ENCODE measurements at places on chromosomes 1 and 21.

- no peak for DNase-seq
These were observed 28.9 kb downstream of the VANGL1 start for GRCh38 chr1:115670476-115671175.

- no peak for DNase-seq
These were observed 61.1 kb upstream of the PDE9A start for GRCh38 chr21:42592156-42592820.

DNA sequence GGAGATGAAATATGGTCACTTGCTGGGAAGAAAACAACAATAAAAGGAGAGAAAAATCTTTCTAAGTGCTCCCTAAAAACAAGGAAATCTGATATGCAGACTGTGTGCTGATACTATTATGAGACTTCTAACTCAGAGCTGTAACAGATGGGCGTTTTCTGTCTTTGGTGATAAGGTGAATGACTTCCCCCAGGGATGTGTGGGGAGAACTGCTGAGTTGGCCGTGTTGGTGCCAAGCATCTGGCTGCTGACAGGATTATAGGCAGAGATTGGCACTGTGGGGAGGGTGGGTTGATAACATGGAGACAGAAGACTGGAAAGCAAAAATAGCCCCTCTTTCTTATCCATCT is 438.5 kb upstream of the PLXNA2 start:
- DNase-seq, result no peak

DNA sequence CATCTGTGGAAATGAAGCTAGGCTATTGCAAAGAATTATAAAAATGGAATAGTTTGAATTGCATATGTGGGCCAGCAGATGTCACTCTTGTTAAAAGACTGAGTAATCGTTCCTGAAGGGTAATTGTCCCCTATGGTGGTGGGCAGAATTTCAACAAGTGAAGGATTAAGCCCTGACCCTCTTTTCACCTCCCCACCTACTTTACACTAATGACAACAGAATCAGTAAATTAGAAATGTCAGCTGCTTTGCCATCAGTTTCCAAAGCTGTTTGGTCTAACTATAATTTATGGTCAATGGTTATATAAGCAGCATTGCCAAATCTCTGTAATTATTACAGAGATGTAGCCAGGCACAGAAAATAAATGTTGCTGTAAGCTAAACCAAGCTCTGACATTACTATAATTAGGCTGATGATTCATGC is 898.6 kb downstream of the AMY1C start:
- no peak for DNase-seq

GRCh38 chr1:23720256-23720995 is 22.8 kb upstream of the ELOA start:
- DNase-seq, result no peak

GRCh38 chr1:53315456-53316423 is 12.1 kb downstream of the LRP8 start:
- no peak for DNase-seq

DNA sequence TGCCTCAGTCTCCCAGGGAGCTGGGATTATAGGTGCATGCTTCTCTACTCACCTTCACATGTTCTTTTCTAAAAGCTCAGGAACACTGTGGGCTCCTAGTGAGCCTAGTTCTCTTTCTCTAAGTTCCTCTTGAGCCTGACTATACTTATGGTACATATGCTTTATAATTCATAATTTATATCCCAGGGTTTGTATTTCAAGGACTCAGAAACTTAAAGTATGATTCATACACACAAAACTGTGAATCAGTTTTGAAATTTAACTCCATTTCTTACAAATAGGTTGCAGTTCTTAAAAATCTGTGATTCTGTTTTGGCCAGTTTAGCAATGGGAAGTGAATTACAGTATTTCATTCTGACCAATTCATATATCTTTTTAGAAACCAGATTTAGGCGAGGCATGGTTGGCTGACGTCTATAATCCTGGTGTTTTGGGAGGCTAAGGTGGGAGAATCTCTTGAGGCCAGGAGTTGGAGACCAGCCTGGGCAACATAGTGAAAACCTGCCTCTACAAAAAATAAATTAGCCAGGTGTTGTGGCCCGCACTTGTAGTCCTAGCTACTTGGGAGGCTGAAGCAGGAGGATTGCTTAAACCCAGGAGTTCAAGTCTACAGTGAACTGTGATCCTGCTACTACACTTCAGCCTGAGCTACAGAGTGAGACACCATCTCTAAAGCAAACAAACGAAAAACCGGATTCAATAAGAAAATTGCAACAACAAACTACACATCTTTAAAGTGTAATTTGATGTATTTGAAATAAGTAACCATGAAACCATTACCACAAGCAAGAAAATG is 15.6 kb downstream of the RASAL2 start:
- DNase-seq, result no peak

DNA sequence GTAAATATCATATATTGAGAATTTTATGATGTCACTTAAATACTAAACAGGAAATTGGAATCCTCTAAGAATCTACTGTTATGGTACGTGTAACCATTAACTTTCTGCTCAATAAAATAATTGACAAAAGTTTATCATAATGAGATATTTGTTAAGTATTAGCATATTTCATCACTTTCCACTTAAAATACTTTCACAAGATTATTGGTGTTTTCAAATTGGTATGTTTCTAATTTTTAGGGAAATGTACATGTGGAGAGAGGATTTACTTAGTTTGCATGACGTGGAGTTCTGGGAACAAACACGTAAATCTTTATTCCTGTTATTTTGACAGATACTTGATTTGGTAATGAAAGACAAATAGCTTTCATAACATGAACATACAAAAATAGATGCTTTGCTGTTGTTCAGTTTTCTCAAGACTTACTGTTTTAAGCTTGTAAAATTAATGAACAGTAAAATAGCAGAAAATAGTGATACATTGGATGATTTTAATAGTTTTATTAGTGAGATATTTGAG is 1.6 kb downstream of the SRSF11 start:
- DNase-seq, result no peak

DNA sequence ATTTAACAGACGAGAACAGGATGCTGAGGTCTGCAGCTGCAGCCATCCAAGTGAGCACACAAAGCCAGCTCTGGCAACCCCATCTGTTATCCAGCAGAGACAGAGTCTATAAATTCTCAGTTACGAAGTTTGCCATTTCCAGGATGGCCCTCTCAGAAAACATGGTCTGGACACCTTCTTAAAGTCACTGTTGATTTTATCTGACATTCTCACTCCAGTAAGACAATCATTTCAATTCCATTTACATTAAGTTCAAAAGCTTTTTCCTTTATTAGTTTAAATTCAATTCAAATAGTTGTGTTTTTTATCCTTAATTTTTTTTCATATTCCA is 125.5 kb downstream of the DMRTB1 start:
- no peak for DNase-seq

DNA sequence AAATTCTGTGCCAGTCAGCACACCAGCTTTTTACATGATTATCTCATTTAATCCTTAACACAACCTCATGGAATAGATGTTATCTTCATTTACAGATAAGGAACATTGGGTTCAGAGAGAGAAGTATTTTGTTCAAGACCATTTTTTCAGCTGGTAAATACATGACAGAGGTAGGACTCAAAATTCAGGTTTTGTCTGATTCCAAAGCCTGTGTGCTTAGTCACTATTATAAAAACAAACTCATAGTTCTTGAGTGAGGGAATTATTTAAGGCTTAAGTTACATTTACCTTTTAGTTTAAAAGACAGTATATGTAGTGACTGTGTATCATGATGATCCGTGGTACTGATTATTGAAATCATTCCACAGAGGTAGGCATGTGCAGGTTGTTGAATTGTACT is 125.2 kb downstream of the MAGI3 start:
- DNase-seq, result no peak

DNA sequence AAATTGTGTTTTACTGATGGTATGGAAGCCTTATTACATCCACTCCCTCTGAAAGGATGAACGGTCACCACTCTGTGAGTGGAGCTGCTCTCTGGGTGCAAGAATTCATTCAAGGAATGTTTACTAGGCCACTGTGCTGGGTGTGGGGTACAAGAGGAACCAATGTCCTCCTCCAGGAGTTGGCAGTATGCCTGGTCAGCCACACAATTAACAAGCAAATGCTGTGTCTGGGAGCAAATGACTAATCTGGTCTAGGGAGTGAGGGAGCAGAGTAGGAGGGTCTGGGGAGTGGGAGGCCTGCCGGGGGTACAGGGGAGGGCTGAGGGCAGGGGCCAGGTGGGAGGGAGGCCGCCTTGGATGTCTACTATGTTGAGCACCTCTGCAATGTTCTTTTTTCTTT is 27.2 kb upstream of the TDRD10 start:
- no peak for DNase-seq

- no peak for DNase-seq
These were observed 13.6 kb upstream of the SPEN start for GRCh38 chr1:15833842-15834405.

- no peak for DNase-seq
These were observed 548 bp upstream of the MFSD2A start for GRCh38 chr1:39954324-39954869.

GRCh38 chr1:202230939-202231645 is 37.5 kb downstream of the LGR6 start:
- DNase-seq, result no peak

DNA sequence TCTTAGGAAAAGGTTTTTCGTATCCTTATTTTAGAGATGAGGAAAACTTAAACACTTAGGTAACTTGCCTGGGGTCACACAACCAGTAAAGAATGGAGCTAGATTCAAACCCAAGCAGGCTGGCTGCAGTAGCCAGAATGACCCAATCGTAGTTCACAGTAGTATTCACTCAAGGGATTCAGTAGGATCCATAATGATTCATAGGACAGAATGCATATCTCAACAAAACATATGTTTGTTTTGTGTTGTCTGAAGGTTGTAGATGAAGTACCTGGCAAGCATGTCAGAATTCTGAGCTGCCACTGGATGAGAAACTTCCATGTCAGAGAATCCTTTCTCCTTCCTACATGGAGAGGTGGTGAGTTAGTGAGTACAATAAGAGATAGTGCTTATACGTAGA is 155.5 kb downstream of the C1orf21 start:
- DNase-seq, result no peak

- no peak for DNase-seq
These were observed 324.4 kb downstream of the MATN1 start for GRCh38 chr1:30399026-30399425.

GRCh38 chr1:37305841-37306240 is 168.5 kb upstream of the ZC3H12A start:
- no peak for DNase-seq

- DNase-seq, result no peak
These were observed 386.5 kb upstream of the BRINP3 start for GRCh38 chr1:190864013-190864641.

- DNase-seq, result no peak
These were observed 748 bp downstream of the PPP1R15B start for GRCh38 chr1:204410688-204411450.

GRCh38 chr1:25810341-25811299 is 9.1 kb upstream of the MTFR1L start:
- peak; percentile 58 for DNase-seq

- DNase-seq, result no peak
These were observed 45.8 kb upstream of the RCC2 start for GRCh38 chr1:17485281-17485680.

DNA sequence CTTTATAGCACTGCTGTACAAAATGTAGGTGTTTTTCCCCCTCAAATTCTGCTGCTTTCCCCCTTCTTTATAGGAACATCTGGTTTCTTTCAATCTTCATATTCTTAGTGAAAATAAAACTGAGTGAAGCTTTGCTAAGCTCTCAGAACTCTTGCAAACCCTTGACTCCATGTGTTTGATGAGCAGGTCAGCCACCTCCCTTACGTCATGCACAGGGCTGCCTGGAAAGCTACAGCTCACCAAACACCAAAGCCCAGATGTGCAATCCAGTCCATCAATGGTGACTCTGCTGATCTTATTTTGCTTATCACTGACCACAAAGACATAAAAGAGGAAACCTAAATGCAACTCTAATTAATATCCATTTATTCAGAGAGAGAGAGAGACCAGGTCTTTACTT is 5.5 kb downstream of the CACNA1E start:
- no peak for DNase-seq

- DNase-seq, result peak; percentile 84
These were observed at the start of gene CENPS for GRCh38 chr1:10430216-10431069. Gene CENPS, plus strand, starts transcription at chr1:10430433. Its CDS starts 85 bp downstream, at chr1:10430518.

GRCh38 chr1:98104289-98104688 is 183.5 kb upstream of the DPYD start:
- no peak for DNase-seq

DNA sequence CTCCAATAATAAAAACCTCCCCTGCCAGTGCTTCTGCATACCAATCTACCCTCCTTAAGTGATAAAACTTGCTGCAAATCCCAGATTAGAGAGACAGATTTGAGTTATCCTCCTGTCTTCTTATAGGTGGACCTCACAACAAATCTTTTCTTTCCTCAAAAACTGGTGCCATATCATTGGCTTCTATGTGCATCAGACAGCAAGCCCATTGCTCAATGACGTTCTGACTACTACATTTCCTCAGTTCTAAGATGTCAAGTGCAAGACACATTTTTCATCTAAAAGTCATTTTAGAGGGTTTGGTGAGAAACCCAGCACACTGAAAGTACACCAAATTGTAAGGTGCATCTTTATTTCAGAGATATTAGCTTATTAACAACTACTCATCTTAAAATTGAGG is 107.8 kb upstream of the VAV3 start:
- no peak for DNase-seq

DNA sequence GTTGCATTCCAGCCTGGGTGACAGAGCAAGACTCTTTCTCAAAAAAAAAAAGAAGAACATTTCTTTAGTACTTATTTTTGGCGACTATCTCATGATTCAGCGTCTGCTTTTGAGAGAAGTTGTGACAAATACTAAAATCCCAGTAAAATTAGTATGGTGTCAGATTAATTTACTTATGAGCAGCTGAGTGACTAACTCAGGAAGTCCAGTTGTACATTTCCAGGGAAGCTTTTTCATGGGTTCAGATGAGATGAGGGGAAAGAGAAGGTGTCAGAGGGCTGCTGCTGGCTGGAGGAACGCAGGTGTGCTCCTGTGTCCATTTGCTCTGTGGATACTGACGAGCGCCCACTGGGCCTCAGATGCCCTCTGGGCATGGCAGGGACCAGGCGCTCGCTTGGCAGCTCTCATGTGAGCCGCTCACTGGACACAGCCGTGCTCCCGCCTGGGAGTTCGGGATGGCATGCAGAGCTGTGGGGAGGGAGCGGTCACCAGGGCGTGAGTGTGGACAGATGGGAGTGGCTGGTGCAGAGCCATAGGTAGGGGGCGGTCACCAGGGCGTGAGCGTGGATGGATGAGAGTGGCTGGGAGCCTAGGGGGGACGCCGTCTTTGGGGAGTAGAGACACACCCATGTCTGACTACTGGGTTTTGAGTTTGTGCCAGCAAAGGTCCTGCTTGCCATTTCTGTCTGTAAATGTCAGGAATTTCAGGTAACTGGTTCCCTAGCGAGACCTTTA is 55.0 kb downstream of the ADARB1 start:
- DNase-seq, result no peak

- no peak for DNase-seq
These were observed 17.3 kb downstream of the C8B start for GRCh38 chr1:56948403-56949023.

- no peak for DNase-seq
These were observed 87.2 kb downstream of the ATP1A1 start for GRCh38 chr1:116460261-116460660.

Data from stimulated activated CD4-positive, alpha-beta T cell treated with anti-CD3 and anti-CD28 coated beads, Interleukin-12 subunit alpha, Interleukin-12 subunit beta, amount 100 ng/mL, for 24 hours (primary cell).